ENCODE measurements at places on chromosomes 1 and 21.

GRCh38 chr21:20652846-20653245 lies 345.4 kb upstream of the NCAM2 start:
- no peak for DNase-seq

- DNase-seq = no peak
Observed at GRCh38 chr21:46393451-46393940, 65.2 kb upstream of the DIP2A start.

- DNase-seq = no peak
Observed at GRCh38 chr1:176847052-176847451, 317.5 kb downstream of the ASTN1 start.

- no peak for DNase-seq
Observed at GRCh38 chr1:66930823-66931174, 6.0 kb downstream of the MIER1 start.

DNA sequence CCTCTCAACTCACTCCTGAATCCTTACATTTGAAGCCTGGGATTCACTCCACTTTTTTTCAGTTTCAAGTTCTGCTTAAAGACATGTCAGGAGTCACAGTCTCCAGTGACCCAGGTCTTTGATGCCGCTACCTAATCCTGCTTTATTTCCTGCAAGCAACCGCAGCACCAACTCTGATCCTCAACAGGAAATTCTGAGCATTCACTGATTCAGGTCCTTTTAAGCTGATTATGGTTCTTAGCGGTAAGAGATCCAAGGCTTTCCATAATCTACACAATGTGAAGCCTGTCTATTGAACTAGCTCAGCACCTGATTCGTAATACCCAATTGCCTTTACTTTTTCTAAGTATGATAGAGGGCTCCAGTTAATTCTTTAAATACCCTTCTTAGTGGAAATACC lies 43.7 kb upstream of the PIGC start:
- no peak for DNase-seq

DNA sequence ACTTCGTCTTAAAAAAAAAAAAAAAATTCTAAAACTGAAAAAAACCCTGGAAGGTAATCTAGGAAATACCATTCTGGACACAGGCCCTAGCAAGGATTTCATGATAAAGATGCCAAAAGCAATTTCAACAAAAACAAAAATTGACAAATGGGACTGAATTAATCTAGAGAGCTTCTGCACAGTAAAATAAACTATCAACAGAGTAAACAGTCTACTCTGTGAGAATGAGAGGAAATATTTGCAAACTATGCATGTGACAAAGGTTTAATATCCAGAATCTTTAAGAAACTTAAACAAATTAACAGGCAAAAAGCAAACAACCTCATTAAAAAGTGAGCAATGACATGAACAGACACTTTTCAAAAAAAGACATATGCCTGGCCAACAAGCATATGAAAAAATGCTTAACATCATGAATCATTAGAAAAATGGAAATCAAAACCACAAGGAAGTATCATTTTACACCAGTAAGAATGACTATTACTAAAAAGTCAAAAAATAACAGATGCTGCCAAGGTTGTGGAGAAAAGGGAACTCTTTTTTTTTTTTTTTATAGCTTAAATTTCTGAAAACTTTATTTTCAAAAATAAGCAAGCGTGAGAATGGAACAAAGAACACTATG lies 29.4 kb upstream of the RNPC3 start:
- no peak for DNase-seq

GRCh38 chr1:175338387-175339135 lies 146.0 kb upstream of the KIAA0040 start:
- peak; percentile 68 for DNase-seq

GRCh38 chr1:193216920-193217319 lies 30.5 kb upstream of the B3GALT2 start:
- DNase-seq = no peak

DNA sequence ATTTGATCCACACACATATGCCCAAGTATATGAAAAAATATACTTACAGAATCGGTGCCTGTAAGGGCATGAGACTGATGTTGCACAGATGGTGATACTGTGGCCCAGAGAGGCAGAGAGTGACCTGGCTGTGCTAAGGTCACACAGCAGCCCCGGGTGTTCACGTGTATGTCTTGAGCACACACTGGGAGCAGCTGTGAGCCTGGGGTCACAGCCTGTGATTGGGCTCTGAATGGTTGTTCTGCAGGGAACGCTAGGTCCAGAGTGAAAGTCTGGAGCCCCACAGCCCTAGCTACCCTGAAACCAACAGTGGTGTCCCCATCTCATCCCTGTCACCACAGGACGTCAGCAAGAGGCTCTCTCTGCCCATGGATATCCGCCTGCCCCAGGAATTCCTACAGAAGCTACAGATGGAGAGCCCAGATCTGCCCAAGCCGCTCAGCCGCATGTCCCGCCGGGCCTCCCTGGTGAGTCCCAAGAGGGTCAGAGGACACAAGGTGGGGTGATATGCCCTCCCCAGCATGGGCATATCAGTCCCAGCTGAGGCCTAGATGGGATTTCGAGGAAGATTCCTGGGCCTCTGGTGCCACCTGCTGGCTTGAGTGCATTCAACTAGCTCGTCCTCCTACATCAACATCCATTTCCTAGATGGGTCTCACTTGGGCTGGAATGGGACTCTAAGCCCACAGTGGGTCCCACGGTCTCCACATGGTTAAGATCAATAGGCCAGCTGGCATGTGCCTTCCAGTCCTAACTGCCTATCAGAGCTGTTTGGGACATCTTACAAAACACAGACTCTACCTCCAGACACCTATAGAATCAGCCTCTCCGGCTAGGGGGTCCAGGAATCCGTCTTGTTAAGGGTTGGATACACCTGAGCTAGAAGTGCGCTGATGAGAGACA lies 19.7 kb downstream of the CDK18 start:
- peak; percentile 78 for DNase-seq

DNA sequence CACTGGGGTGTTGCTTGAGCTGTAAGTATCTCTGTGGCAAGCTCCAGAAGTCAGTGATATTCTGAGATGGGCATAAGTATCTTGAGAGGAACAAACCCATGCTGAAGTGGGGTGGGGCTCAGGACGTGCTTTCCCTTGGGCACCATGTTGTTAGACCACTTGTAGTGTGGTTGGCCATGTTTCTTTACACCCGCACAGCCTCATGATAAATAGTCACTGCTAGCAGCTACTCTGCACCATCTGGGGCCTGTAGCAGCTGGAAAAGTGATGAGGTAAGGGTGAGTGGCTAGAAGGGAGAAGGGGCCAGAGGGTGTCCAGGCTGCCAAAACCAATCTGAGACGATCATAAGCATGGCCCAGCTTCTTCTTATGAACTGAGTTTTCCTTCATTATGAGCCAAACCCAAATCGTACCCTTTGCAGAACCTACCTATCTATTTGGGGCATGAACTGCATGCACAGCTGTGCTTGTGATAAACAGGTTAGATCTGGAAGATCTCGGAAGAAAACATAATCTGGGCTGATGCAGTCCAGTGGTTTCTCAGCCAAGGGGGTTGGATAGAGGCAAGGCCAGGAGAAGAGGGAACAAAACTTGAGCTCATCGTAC lies 91.9 kb upstream of the IRF2BP2 start:
- DNase-seq = no peak

DNA sequence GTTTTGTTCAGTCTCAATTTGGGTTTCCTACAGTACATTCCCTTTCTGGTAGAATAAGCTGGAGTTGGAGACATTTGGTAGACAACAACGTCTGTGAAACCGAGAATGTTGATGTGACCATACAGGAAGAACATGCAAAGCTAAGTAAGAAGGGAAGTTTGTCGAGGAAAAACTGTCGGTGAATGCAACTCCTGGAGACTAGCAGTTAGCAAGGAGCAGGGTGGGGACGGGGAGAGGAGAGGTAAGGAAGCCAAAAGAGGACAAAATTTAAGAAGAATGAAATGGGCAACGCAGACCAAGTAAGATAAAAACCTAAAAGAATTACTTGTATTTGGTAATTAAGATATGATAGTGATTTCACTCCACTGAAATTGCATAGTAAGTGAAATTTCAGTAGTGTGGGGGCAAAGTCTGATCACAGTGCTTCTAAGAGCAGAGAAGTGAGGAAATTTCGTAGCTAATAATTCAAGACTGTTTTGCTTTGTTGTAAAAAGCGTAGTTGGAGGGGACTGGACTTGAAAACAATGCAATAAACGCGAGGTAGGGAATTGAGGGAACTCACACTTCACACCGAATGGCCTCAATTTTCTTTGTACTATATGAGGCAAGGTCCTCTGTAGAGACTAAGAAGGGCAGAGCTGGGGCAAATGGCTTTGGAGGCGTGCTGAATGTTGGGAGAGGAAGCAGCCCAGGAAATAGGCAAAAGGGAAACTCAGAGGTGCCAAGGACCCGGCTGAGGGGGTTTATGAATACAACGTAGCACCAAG lies 787 bp upstream of the GIPC2 start:
- no peak for DNase-seq

DNA sequence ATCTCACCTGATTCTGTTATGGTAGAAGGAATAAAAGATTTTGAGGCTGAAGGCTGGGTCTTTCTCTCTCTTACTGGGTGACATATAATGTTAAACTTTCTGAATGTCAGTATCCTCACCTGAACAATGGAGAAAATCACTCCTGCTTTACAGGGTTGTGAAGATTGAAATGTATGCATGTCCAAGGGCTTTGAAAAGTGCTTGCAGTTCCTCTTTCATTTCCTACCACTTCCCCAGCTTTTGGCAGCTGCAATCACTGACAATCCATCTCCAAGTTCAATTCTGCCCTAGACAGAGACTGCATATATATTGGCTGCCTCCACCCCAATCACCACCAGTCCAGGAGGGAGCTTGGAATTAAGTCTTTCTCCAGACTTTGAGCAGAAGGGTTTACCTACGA lies 39.8 kb downstream of the FAM78B start:
- no peak for DNase-seq

GRCh38 chr1:14149431-14149830 lies 449.1 kb upstream of the KAZN start:
- no peak for DNase-seq

GRCh38 chr1:182841368-182841988 lies 2.3 kb downstream of the DHX9 start:
- no peak for DNase-seq

DNA sequence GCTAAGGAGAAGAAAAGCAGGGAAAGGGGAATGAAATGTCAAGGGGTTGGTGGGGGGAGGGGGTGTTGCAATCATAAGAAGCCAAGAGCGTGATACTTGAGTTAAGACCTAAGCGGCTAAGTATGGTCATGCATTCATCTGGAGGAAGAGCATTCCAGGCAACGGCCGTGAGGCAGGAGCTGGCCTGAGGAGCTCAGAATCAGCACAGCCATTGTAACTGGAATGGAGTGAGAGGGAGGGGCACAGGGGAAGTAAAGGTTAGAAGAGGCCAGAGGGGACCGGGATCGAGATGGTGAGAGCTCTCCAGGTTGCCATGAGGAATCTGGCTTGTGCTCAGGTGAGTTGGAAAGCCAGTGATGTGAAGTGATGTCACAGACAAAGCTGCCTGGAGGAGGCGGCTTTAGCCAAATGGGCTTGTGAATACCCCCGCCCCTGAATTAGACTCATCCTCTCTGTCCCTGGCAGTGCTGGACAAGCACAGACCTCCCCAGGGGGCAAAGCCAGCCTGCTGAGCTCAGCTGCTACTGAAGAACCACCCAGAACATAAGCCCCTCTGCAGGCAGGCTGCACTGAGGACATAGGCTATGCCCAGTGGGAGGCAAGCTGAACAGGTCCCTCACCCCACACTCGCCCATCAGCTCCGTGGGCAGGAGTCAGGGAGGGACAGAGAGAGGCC lies 61.1 kb upstream of the LAPTM5 start:
- no peak for DNase-seq

GRCh38 chr1:1954831-1955441 lies 35.9 kb upstream of the TMEM52 start:
- no peak for DNase-seq

- DNase-seq = no peak
Observed at GRCh38 chr1:182484067-182484466, 34.1 kb downstream of the RGSL1 start.

DNA sequence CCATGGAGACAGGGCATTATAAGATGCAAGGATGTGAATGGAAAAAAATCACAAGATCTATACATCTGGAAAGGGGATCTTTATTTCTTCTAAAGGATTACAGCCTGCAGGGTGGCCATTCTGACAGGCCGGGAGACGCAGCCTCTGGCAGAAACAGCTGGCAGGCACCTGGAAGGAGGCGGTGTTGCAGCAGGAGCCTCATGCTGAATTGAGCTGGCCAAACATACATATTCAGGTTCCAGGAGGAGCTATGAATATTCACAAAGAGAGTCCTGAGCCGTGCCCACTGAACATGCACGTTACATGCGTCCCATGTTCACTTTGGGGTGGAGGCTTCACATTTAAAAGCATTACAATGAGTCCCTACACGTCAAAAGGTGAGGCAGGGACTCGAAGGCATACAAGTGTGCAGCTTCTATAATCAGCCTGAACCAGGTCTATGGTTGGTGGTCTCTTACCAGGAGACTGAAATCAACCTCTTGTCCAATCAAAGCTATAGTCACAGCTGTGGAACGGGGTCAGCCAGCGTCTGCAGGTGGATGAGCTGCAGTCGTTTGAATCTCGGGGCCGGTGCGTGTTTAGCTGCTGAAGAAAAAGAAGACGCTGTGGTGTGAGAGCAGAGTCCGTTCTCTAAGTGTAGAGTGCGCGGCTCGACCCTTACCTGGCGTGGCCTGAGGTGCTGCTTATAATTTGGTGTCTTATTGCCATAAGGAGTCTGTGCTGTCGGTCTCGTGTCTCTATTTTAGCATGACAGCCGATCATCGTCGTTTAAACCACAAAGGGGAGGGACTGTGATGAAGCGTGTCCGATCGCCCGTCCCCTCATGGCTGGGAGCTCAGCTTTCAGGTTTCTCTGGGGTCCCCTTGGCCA lies 183.0 kb downstream of the ETS2 start:
- no peak for DNase-seq

- no peak for DNase-seq
Observed at GRCh38 chr1:62967031-62967430, 183.1 kb downstream of the ATG4C start.

- peak; percentile 73 for DNase-seq
Observed at GRCh38 chr1:209805875-209806760, at the start of gene IRF6. Gene IRF6 (minus strand): TSS chr1:209806142. CDS start chr1:209801413, 4,729 bp downstream.

DNA sequence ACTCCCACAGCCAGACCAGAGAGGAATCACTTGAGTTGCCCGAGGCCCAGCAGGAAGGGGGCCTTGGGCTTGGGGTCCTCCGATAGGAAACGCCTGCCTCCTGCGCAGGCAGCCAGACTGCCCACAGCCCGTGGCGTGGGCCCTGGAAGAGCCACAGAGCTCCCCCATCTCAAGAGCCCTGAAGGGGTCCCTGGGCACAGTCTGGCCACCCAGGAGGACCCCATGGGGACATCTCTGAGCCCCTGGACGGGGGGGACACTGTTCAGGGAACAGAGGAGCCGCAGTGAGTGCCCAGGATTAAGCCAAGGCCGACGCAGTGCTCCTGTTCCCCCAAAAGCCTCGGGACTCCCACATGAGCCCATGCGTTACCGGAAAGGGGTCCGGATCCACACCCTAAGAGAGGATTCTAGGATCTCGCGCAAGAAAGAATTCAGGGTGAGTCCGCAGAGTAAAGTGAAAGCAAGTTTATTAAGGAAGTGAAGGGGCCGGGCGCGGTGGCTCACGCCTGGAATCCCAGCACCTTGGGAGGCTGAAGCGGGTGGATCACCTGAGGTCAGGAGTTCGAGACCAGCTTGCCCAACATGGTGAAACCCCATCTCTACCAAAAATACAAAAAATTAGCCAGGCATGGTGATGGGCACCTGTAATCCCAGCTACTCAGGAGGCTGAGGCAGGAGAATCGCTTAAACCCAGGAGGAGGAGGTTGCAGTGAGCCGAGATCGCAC lies 38.1 kb upstream of the LBR start:
- DNase-seq = no peak

- no peak for DNase-seq
Observed at GRCh38 chr1:183251959-183252450, 65.9 kb downstream of the LAMC2 start.

GRCh38 chr1:67560580-67561255 lies 124.3 kb upstream of the GADD45A start:
- no peak for DNase-seq

Measured in stimulated activated CD4-positive, alpha-beta T cell treated with anti-CD3 and anti-CD28 coated beads, Interleukin-4, amount 100 ng/mL, for 1 hour (primary cell).